Lower lobe of right lung (tissue), 2 donors: ENCODE measurements at places on chromosomes 4 and X. TPM values are rescaled to one million over a fixed set of nuclear protein-coding genes. Genes with fewer than 3 reads are reported as not detected.

The TMEM271 gene
- total RNA-seq, result not detected

The DCK gene
- total RNA-seq, result 18.1 TPM

The MAGEA12 gene
- not detected for total RNA-seq

The MMRN1 gene
- total RNA-seq, result 42.6 TPM

The CTAG2 gene
- total RNA-seq, result not detected

DNA sequence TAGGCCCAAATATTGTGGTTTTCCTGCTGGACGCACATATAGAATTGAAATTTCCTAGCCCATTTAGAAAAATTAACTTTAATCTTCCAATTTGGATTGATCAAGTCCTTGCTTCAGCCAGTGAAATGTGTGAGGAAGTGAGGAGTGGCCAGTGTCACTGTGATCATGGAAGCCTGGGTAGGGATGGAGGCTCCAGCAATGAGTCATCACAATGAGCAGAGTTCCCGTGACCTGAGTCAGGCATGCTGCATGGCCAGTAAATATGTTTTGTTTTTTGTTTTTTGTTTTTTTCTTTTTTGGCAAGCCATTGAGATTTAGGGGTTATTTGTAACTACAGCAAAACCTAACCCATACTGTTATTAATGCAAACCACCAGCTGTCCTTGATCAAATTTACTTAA, 52.1 kb downstream of the IDS start:
- no peak for DNase-seq

DNA sequence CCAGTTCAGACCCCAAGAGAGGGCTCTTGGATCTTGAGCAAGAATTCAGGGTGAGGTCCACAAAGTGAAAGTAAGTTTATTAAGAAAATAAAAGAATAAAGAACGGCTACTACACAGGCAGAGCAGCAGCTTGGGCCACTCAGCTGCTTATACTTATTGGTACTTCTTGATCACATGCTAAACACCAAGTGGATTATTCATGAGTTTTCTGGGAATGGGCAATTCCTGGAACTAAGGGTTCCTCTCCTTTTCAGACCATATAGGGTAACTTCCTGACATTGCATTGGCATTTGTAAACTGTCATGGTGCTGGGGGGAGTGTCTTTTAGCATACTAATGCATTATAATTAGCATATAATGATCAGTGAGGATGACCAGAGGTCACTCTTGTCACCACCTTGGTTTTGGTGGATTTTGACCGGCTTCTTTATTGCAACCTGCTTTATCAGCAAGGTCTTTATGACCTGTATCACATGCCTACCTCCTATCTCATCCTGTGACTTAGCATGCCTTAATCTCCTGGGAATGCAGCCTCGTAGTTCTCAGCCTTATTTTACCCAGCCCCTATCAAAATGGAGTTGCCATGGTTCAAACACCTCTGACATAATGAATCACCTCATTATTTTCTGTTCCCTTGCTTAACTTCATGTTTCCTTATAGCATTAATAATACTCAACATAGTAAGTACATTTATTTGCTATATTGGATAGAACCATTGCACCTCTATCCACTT, 476.3 kb downstream of the DTHD1 start:
- no peak for DNase-seq

DNA sequence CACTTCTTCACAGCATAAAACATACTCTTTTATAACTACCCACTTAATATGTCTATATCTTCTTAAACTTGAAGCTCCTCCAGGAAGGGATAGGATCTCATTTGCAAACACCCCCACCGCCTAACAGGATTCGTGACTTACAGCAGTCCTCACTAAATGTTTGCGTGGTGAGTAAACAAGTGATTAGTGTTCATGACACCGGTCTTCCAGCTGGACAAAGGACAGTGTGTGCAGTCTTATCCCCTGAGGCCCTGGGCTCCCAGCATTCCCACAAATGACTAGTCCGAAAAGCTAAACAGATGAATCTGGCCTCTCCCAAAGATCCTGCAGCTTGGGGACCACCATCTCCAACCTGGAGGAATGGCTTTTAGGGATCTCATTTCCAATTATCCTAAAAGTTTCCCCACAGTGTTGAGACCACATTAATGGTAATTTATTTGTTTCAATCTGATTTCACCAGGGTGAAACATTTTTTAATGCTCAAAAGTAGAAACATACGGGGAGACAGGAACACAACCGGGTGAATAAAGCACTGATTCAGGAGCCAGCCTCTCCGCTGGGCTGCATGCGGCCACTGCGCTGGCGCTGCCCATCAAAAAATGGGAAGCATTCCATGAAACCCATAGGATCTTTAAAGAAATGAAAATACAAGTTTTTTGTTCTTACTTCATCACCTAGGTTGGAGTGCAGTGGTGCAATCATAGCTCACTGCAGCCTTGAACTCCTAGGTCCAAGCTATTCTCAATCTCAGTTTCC, 69.2 kb downstream of the HADH start:
- DNase-seq, result no peak

GRCh38 chr4:107862658-107863057, 37.9 kb downstream of the SGMS2 start:
- DNase-seq, result no peak

- DNase-seq, result no peak
Observed at GRCh38 chrX:12452268-12452667, 314.0 kb downstream of the FRMPD4 start.
